Epithelial cell of umbilical artery (primary cell): ENCODE measurements at places on chromosomes 4 and X. TPM values are rescaled to one million over a fixed set of nuclear protein-coding genes. Genes with fewer than 3 reads are reported as not detected.

The DDX53 gene
- total RNA-seq = not detected in 2 replicates

The COQ2 gene
- total RNA-seq = 17.5 and 24.0 TPM in 2 replicates

The RENBP gene
- 1.9 and 7.9 TPM in 2 replicates for total RNA-seq

The IGFBP7 gene
- total RNA-seq = 377 and 420 TPM in 2 replicates

The MAOA gene
- 20.8 and 37.8 TPM in 2 replicates for total RNA-seq

The HPSE gene
- total RNA-seq = 2.3 and 7.6 TPM in 2 replicates

The SCD5 gene
- 33.1 and 35.6 TPM in 2 replicates for total RNA-seq

The SLITRK2 gene
- not detected in 2 replicates for total RNA-seq

The HTN1 gene
- total RNA-seq = not detected in 2 replicates

The NKRF gene
- 5.8 and 7.4 TPM in 2 replicates for total RNA-seq

The VMA21 gene
- total RNA-seq = 66.9 and 78.4 TPM in 2 replicates

The WDFY3 gene
- total RNA-seq = 72.6 and 78.0 TPM in 2 replicates

The SPANXA2 gene
- total RNA-seq = not detected in 2 replicates

The ABLIM2 gene
- under 0.01 and 5.0 TPM in 2 replicates for total RNA-seq

The TRIM60 gene
- total RNA-seq = not detected in 2 replicates

The RTL5 gene
- under 0.01 and 0.30 TPM in 2 replicates for total RNA-seq

The DNASE1L1 gene
- 72.2 and 89.0 TPM in 2 replicates for total RNA-seq

The XAGE1A gene
- total RNA-seq = not detected in 2 replicates

The PRKG2 gene
- total RNA-seq = under 0.01 TPM in 2 replicates

The MED28 gene
- total RNA-seq = 8.8 and 17.9 TPM in 2 replicates

The AR gene
- total RNA-seq = under 0.01 and 0.15 TPM in 2 replicates

The CD38 gene
- total RNA-seq = under 0.01 TPM in 1 of 2 replicates, not detected in the other

The PABPC5 gene
- total RNA-seq = 1.2 and 1.3 TPM in 2 replicates

The SEPTIN11 gene
- 125 and 175 TPM in 2 replicates for total RNA-seq

The BMX gene
- 141 and 250 TPM in 2 replicates for total RNA-seq

The CORIN gene
- total RNA-seq = under 0.01 TPM in 1 of 2 replicates, not detected in the other

The CSAG3 gene
- not detected in 2 replicates for total RNA-seq

The CDS1 gene
- total RNA-seq = not detected in 2 replicates

The GLA gene
- 31.8 and 41.0 TPM in 2 replicates for total RNA-seq

The FGF2 gene
- 13.3 and 33.7 TPM in 2 replicates for total RNA-seq

The EREG gene
- under 0.01 TPM in 1 of 2 replicates, not detected in the other for total RNA-seq

The TCP11X2 gene
- total RNA-seq = not detected in 2 replicates

The SPANXC gene
- total RNA-seq = not detected in 2 replicates
